Thoracic aorta (tissue), 2 donors: ENCODE measurements at places on chromosomes 6 and 20. TPM values are rescaled to one million over a fixed set of nuclear protein-coding genes. Genes with fewer than 3 reads are reported as not detected.

Gene LPIN3
- total RNA-seq, result 28.7 TPM

Gene SLC17A2
- total RNA-seq, result not detected

Gene STK38
- 23.2 TPM for total RNA-seq

Gene DEFB132
- not detected for total RNA-seq

Gene HCK
- total RNA-seq, result 38.1 TPM

GRCh38 chr6:156345700-156346099, 431.5 kb upstream of the ARID1B start:
- DNase-seq, result no peak

DNA sequence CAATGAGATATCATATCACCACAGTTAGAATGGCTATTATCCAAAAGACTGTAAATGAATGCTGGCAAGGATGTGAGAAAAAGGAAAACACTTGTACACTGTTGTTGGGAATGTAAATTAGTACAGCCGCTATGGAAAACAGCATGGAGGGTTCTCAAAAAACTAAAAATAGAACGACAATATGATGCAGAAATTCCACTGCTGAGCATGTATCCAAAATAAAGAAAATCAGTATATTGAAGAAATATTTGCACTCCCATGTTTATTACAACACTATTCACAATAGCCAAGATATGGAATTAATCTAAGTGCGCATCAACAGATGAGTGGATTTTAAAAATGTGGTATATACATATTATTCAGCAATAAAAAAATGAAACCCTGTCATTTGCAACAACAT, 898.9 kb upstream of the MAN1A1 start:
- DNase-seq, result no peak

GRCh38 chr6:15875797-15876196, 213.0 kb upstream of the DTNBP1 start:
- DNase-seq, result no peak

GRCh38 chr6:3221578-3221977, 5.9 kb downstream of the TUBB2B start:
- no peak for DNase-seq
